ENCODE measurements at places on chromosomes 16 and 17.

GRCh38 chr17:37276475-37276874 is 99.3 kb upstream of the C17orf78 start:
- no peak for DNase-seq

DNA sequence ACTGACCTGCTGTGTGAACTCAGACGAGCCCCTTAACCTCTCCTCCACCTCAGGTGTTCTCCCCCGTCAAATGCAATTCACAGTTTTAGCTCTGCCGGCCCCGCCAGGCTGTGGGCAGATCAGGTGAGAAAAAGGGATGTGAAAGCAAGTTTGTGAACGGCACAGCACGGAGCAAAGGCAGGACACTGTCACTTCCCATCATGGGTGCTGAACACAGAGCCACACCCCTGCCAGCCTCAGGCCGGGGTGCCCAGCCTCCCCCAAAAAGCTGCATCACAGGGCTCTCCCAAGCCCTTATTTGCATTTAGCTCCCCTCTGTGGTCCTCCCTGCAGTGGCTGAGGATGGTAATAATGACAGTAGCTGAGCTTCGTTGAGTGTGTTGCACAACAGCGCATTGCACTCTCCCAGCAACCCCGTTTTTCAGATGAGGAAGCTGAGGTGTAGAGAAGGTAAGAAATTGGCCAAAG is 88.8 kb upstream of the TNRC6C start:
- DNase-seq: no peak

DNA sequence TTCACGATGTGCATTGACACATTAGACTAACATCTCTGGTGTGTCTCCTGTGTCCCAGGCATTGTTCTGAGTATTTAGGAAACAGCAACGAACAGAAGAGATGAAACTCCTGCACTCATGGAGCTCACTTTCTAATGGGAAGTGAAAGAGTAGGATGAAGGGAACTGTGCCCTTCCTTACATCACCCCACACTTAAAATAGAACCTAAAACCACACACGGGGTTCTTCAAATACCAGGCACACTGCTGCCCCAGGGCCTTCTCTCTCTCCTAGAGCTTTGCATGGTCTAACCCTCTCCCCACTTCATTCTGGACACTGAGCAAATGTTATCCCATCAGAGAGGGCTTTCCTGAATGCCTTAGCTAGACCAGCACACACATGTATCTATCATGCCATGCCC is 33.7 kb downstream of the TRIM25 start:
- peak; percentile 22 for DNase-seq

DNA sequence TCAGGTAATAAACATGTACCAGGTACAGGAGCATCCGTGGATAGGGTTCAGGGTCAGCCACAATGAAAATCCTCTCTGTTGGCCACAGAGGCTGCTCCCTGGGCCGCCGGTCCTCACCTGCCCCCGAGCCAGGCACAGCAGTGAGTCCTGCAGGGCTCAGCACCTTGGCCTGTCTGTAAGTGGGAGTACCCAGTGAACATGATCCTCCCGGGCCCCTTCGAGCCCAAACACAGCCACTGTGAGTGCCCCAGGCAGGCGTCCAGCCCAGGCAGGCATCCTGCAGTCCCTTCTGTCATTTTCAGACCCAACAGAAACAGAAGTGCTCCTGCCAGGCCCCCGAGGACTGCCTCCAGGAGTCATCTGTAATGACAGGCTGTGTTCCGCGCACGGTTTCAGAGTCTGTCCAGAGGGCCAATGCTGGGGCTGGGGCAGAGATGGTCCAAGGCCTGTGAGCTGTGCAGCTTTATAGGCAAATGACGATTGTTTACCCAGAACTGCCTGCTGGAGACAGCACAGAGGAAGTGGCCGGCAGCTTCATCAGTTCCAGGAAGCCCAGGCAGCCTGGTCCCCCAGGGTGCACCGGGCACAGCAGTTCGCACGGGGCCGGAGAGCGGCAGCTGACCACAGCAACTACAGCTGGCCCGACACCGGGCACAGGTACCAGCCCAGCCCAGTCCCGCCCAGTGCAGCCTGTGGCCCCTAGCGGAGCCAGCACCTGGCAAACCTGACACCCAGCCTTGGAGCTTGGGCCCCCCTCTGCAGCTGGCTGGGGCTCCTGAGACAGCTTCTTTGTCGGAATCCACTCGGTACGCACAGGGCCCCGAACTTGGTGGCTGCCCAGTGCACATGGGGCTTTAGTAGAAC is 13.2 kb downstream of the SLC7A5 start:
- DNase-seq: peak; percentile 85

- DNase-seq: no peak
These were observed 607 bp upstream of the NCOR1 start for GRCh38 chr17:16215965-16216316.

- DNase-seq: no peak
These were observed 250.8 kb upstream of the FOXF1 start for GRCh38 chr16:86259499-86259898.

DNA sequence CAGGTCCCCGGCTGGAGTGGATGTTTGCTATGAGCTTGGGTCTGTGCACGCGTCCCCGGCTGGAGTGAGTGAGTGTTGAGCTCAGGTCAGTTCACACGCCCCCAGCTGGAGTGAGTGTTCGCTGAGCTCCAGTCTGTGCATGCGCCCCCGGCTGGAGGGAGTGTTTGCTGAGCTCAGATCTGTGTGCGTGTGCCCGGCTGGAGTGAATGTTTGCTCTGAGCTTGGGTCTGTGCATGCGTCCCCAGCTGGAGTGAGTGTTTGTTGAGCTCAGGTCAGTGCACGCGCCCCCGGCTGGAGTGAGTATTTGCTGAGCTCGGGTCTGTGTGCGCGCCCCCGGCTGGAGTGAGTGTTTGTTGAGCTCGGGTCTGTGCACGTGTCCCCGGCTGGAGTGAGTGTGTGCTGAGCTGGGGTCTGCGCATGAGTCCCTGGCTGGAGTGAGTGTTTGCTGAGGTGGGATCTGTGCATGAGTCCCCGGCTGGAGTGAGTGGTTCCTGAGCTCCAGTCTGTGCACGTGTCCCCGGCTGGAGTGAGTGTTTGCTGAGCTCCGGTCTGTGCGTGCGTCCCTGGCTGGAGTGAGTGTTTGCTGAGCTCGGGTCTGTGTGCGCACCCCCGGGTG is 284.2 kb downstream of the SNX29 start:
- DNase-seq: no peak

DNA sequence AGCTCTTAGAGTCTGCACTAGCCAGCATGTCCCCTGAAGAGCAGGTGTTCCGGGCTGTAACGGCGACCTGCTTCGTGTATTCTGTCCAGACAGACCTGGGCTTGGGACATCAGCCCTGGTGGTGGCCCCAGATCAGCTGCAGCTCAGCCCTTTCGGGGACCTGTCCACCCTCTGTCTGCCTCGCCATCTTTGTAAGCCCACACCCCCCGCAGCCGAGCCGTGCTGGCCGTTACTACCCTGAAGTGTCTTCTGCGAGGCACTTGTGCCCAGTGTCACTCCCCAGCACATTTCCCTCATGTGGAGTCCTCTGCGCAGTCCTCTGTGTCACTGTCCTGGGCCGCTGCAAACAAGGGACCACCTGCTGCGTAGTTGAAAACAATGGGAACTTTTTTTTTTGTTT is 10.4 kb downstream of the CARD14 start:
- no peak for DNase-seq

DNA sequence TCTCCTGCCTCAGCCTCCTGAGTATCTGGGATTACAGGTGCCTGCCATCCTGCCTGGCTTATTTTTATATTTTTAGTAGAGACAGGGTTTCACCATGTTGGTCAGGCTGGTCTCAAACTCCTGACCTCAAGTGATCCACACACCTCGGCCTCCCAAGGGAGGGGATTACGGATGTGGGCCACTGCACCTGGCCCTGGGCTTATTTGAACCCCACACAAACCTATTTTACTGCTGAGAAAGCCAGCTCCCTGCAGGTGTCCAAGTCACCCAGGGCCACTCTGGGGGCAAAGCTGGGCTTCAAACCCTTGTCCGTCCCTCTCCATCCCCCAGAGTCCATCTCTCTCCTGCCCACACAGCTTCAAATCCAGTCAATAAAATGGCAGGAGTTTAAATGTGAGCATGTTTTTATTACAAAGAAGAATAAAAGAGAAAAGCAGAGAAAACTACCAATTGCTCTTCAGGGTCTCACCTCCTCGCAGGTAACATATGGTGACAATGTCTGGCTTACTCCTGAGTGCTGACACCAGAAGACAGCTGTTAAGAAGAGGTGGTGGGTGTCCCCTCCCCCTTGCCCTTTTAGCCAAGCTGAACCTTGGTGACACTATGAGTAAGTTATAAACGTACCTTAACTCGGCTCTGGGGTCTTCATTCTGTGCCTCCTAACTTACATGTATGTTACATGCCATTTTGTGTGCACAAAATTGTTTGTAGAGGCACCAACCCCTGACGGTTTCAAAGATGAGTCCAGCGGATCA is 45.4 kb downstream of the LAT start:
- no peak for DNase-seq

DNA sequence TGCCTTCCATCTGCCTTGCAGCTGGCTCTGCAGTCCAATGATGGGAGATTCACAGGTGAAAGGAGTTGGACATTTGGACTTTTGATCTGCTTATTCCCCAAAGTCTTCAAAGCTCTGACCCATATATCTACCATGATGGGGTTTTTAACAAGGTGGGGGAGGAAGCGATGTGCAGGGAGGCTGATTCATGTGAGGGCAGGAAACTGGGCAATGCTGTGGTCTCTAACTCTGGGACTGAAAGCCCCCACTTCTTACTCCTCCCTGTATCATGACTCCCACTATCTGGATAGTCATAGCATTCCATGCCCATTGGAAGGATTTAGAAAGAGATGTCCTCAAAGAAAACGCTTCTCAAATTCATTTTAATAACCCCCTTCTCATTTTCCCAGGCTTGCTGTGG is 16.3 kb downstream of the HOXB1 start:
- DNase-seq: no peak

- no peak for DNase-seq
These were observed 62.3 kb downstream of the ZDHHC7 start for GRCh38 chr16:84948851-84949610.

GRCh38 chr16:24178496-24178895 is 77.6 kb upstream of the CACNG3 start:
- no peak for DNase-seq

- DNase-seq: no peak
These were observed 19.0 kb downstream of the ABR start for GRCh38 chr17:1160591-1161390.

- DNase-seq: no peak
These were observed 63.1 kb downstream of the PRKCB start for GRCh38 chr16:23898682-23899430.

GRCh38 chr16:30445408-30446202 is at the start of gene SEPHS2:
Gene SEPHS2, minus strand, starts transcription at chr16:30445874. Its CDS starts 147 bp downstream, at chr16:30445727.
- DNase-seq: peak; percentile 97

DNA sequence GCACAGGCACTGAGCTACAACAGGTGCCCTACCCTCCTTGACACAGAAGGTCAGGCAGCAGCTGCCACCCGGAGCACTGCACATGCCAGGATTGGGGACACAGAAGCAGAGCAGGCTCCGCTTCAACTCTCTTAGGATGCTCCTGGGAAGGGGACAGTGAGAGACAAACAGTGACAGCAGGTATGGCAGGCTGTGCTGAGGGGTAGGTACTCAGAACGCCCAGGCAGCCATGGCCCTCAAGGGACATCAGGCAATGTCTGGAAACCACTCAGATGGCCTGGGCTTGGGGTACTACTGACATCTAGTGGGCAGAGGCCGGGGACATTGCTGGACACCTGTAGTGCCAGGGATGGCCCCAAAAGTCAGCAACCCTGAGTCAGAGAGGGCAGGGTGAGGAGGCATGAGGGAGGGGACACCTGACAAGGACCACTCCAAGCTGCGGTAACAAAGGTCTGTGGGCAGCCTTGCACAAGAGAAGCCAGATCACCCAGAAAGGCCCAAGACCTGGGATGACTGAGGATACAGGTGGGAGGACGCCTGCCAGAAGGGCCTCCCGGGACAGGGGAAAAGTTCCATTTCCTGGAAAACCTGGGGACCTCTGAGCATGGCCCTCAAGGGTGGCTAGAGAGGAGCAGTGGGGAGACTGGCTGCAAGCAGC is 21.2 kb downstream of the PEMT start:
- DNase-seq: peak; percentile 61

GRCh38 chr17:52389632-52390031 is 231.1 kb upstream of the CA10 start:
- no peak for DNase-seq

- peak; percentile 98 for DNase-seq
These were observed 805 bp upstream of the ORAI3 start for GRCh38 chr16:30947859-30948666.

DNA sequence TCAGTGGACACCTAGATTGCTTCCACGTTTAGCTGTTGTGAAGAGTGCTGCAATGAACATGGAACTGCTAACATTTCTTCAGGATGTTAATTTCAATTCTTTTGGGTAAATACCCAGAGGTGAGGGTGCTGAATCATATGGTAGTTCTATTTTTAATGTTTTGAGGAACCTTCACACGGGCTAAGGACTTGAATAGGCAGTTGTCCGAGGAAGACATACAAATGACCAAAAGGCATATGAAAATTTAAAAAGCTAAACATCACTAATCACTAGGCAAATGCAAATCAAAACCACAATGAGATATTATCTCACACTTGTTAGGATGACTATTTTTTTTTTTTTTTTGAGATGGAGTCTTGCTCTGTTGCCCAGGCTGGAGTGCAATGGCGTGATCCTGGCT is 173.3 kb downstream of the PRKCB start:
- no peak for DNase-seq

DNA sequence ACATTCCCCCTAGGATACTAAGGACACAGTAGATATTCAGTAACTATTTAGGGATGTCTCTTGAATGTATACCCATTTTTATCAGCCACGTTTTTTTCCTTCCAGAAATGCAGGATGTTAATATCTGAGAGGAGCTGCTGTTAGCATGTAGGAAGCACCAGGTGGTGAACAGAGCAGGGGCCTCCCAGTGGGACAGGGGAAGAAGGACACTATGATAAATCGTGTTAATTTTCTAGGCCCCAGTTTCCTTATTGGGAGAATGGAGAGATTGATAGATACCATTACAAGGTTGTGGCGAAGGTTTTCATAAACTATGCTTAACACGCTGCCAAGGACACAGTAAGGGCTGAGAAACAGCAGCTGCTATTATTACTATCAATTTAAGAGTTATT is 45.4 kb downstream of the PRSS54 start:
- DNase-seq: no peak

DNA sequence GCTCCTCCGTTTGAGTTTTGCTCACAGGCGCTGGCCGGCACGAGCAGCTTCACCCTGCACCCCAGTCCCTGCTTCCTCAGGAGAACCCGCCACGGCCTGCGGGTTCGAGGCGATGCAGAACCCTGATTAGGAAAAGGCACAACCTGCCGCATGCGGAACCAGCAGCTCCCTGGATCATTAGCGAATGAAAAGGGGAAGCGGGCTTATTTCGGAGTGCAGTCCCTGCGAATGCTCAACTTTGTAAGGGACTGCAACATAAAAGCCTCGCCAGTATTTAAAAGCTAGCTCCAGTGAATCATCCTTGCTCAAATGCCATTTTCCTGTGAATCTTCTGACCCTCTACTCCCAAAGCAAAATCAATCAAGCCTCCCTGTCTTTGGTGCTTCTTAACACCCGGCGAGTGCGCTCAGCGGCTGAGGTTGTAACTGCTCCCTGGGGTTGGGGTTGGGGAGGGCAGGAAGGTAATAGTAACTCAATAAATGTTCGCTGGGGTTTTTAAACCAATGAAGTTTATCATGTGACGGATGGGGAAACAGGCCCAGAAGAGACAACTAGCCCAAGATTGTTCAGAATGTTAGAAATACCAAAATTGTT is 678 bp upstream of the AKAP10 start:
- no peak for DNase-seq
